ENCODE measurements at places on chromosomes 1 and 21.

DNA sequence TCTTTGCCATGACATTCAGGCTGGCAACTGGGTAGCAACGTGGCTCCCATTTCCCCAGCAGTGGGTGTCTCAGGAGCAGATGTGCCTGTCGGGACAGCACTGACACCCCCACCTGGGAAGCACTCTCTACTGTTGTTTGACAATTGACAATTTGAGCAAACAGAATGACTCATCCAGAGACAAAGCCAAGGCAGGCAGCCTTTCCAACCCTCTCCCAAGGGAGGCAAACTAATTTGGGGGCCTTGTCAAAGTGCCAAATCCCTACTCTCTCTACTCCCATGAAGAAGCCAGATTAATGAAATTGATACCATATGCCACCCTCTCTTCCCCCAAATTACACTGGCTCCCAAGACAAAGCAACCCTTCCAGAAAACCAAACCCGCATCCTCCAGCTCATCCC is 65.6 kb downstream of the GRIK3 start:
- no peak for DNase-seq

- no peak for DNase-seq
Measured at GRCh38 chr1:156241311-156241811, 623 bp upstream of the BGLAP start.

GRCh38 chr1:91005285-91005684 is 16.6 kb downstream of the ZNF644 start:
- DNase-seq, result no peak

GRCh38 chr1:22140694-22141093 is 2.2 kb downstream of the WNT4 start:
- peak; percentile 65 for DNase-seq

GRCh38 chr1:77716065-77716464 is 33.6 kb upstream of the ZZZ3 start:
- DNase-seq, result no peak

DNA sequence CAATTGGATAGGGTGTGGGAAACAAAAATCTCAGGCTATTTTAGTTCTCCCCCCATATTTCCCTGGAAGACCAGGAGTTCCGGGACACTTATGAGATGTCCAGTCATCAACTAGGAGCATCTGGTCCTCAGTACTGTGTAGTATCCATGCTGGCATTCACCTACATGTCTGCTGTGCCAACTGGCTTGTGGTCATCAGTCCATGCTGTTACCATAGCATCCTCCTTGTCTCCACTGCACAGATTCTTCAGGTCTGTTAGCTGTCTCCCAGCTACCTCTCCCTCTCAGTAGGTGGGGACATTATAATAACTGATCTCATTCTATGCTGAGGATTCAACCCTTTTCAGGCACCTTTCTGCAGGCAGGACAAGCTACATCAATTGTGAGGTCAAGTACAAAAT is 302.9 kb downstream of the BARHL2 start:
- DNase-seq, result no peak

- DNase-seq, result no peak
Measured at GRCh38 chr1:22814176-22815042, 103.8 kb downstream of the EPHB2 start.

DNA sequence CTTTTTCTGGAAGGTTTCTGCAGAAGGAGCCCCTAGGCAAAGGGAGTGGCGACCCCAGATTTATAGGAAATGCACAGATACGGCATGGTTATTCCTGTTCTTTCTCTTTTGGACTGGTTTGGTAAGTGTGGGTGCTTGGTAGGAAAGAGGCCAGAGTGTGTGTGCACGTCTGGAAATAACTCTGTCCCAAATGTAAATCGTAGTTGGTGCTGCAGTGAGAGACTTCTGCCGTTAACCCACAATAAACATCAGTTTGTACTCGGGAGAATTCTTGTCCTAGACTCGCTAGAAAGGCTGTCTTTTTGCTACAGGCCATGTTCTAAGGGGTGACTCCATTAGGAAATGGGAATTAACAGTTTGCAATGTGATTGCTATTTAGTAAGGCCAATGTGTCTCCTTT is 779 bp downstream of the SLC44A3 start:
- no peak for DNase-seq

GRCh38 chr1:61620536-61620935 is 104.4 kb downstream of the TM2D1 start:
- no peak for DNase-seq

DNA sequence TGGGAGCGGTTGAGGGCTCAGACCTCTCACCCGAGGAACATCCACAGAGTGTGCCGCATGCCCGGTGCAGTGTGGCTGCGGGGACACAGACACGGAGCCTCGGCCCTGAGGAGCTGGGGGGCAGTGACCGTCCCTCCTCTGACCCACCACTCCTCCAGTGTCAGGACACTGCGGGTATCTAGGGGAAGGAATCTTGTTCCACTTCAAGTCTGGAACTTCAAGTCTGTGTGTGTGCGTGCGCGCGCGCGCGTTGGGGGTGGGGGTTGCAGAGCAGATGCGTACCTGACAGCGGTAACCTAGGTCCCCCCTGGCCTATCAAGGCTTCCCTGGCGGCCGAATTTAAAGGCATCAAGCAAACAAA is 17.3 kb downstream of the PCSK9 start:
- no peak for DNase-seq

GRCh38 chr1:56448529-56449300 is 130.6 kb downstream of the PLPP3 start:
- peak; percentile 36 for DNase-seq

- DNase-seq, result peak; percentile 89
Measured at GRCh38 chr1:2003541-2004131, at the start of gene CFAP74. TSS of gene CFAP74 (minus strand) at chr1:2003786. CDS start at chr1:1990956, 12,830 bp downstream.

GRCh38 chr1:62318756-62319544 is at the start of gene KANK4:
TSS of gene KANK4 (minus strand) at chr1:62319434. CDS start at chr1:62281564, 37,870 bp downstream.
- peak; percentile 40 for DNase-seq

- DNase-seq, result no peak
Measured at GRCh38 chr1:119653839-119654170, 5.7 kb upstream of the ZNF697 start.

DNA sequence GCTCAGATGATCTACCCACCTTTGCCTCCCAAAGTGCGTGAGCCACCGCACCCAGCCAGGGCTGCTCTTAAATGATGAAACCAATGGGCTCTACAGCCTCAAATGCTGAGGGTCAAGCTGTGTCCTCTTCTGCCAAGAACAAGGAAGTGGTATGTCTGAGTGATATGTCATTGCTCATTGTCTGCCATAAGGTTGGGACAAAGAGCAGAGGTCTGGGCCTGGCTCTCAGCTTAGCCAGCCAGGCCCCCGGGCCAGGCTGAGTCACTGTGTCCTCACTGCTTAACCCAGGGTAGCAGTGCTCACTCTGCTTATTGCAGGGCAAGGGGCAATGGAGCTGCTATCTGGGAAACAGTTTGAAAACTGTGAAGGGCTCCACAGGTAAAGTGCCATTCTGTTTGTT is 8.3 kb upstream of the ETS2 start:
- DNase-seq, result peak; percentile 79

GRCh38 chr1:98005326-98006010 is 84.6 kb upstream of the DPYD start:
- DNase-seq, result no peak

DNA sequence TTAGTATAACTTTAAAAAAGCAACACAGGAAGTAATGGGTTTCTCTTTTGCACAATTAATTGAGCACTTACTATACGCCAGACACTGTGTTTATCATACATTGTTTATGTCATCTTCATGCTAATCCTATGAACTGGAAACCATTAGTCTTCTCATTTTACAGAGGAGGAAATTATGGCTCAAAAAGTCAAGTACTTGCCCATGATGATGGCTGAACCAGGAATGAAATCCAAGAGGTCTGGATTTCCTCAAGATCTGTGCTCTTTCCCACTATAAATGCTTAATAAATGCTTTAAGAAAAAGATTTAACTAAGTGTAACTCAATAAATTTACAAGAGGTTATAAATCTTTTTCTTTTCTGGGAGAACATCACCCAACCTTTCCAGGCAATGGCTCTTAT is 303.7 kb upstream of the RRP15 start:
- no peak for DNase-seq

GRCh38 chr21:33300701-33301631 is 23.8 kb upstream of the IFNAR1 start:
- DNase-seq, result no peak

DNA sequence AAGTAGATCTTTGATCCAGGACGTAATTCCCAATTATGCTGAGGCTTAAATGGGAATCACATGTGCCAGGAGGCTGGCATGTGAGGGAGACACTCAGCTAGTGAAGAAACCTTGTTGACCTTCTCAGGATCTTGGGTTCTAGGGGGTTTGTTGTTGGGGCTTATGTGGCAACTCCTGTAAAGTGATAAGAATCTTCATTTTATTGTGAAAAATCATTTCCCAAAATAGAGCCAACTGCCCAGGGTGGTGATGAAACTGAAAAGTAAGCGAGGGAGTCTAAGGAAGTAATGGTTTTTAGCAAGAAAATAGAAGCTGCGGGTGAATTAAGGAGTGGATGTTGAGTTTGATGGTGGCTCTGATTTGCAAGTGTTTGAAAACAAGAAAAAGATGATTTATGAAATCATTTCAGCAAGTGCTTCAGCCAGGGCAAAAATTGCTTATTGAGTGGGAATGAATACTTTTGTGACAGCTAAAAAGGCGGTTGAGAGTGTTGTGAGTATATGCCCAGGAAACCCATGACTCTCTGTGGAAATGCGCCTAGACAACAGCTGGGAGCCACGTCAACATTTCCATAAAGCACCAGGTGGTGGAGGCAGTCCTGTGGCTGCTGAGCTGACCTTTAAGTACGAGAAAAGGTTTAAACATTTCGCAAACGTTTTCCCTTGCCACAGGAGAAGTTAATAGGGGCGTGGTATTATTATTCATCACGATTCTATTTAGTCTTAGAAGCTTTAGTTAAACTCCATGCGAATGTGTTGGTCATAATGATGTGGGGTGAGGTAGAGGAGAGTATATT is 102.7 kb downstream of the HMGB4 start:
- no peak for DNase-seq

DNA sequence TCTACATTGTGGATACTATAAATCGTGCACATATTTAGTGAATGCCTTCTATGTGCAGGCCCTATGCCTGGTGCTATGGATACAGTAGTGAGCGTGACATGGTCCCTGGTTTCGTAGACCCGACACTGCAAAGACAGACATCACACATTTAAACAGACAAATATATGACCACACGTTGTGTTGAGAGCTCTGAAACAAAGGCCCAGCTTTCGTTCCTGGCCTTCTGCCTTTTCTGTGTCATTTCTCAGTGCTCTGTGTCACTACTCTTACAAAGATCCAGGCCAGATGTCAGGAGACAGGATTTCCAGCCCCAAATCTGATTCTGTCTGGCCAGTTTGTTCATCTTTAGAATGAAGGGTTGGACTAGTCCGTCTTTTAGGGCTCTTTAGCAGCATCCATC is 19.3 kb upstream of the TRABD2B start:
- DNase-seq, result no peak

- no peak for DNase-seq
Measured at GRCh38 chr1:176963181-176963580, 201.3 kb downstream of the ASTN1 start.

DNA sequence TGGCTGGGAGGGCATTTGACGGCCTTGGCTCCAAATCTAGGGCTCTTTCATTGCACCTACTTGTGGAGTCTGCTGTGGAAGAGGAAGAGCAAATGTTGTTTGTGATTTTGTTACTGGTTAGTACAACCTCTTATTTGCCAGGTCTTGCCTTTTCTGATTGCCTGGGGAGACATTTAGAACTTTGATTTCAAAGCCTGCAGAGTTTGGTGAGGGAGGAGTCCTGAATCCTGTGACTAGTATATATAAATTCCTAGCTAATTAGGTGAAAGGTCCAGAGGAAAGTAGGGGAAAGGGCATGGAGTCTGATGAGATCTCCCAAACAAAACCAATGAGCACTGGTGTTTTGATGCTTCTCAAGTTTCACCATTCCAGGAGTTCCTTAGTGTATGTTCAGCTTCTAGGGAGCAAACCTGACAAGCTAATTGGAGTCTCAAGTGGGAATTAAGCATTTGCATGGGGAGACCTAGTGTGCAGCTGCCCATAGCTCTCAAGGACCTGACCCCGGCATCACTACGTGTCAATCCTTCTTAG is 5.1 kb upstream of the HMGCS2 start:
- peak; percentile 85 for DNase-seq

GRCh38 chr1:78370779-78371482 is 119.8 kb upstream of the PTGFR start:
- DNase-seq, result no peak

DNA sequence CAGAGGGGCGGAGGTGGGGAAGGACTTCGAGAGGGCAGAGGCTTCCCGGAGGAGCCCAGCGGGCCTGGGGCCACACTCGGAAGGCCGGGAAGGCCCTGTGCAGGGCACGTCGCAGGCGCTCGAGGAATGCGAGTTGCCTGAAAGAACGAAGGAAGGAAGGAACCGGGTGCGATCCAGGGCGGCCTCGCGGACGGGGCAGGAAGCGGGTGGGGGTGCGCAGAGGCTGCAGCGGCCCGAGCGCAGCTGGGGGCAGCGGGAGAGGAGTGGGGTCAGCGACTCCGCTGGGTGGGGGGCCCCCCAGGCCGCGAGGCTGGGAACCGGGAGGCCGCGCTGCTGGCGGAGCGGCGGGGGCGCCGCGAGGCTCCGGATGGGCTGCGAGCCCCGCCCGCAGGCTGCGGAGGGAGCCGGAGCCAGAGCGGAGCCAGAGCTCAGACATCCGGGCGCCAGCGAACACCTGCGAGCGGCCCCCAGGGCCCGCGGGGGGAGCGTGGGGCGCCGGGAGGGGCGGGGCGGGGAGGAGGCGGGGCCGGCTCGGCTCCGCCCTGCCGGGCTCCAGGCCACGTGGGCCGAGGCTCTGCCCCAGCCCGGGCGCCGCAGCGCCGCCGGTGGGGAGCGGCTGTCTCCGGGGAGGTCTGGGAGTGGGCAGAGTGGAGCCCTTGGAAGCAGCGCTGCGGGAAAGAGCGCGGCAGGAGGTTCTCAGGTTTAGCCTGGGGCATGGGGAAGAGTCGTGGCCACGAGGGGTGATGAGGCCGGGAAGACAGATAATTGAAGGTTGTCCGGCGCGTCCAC is 4.6 kb downstream of the ID3 start:
- peak; percentile 96 for DNase-seq

DNA sequence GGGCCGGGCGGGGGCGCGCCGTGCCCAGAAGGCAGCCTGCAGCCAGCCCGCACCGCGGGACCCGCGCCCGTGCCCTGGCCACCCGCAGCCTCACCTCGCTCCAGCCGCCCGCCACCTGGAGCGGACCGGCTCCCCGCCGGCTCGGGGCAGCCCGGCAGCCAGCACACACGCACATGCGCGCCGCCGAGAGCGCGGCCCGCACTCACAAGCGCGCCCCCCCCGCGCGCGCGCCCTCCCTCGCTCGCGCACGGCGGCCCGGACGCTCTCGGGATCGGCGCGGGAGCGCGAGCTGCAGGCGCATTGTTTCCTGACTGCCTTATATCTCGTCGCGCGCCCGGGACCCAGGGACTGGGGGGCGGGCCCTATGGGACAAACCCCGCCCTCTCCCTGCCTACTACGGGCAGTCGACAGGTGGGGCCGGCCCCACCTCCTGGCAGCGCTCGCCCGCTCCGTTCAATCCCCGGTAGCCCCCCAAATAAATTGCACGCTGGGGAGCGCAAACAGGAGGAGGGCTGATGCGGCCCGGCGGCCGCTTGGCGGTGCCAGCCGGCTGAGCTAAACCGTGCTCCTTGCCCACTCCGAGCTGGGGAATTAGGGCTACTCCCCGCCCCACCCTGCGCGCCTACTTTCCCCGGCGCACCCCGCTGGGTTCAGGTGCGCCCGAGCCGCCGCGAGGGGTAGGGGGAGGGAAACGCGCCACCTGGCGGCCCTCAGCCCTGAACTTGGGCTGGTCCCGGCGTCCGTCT is at the start of gene MYCL:
MYCL (minus strand) TSS at position 204 of the 746 bp plus-strand sequence. CDS start 483 bp downstream, outside the sequence.
- peak; percentile 96 for DNase-seq

- DNase-seq, result no peak
Measured at GRCh38 chr1:36667256-36667655, 184.5 kb upstream of the CSF3R start.

GRCh38 chr1:241253471-241253870 is 103.5 kb downstream of the RGS7 start:
- no peak for DNase-seq

All from mesendoderm (in vitro differentiated cells).